ENCODE measurements at places on chromosomes 3 and 15.

DNA sequence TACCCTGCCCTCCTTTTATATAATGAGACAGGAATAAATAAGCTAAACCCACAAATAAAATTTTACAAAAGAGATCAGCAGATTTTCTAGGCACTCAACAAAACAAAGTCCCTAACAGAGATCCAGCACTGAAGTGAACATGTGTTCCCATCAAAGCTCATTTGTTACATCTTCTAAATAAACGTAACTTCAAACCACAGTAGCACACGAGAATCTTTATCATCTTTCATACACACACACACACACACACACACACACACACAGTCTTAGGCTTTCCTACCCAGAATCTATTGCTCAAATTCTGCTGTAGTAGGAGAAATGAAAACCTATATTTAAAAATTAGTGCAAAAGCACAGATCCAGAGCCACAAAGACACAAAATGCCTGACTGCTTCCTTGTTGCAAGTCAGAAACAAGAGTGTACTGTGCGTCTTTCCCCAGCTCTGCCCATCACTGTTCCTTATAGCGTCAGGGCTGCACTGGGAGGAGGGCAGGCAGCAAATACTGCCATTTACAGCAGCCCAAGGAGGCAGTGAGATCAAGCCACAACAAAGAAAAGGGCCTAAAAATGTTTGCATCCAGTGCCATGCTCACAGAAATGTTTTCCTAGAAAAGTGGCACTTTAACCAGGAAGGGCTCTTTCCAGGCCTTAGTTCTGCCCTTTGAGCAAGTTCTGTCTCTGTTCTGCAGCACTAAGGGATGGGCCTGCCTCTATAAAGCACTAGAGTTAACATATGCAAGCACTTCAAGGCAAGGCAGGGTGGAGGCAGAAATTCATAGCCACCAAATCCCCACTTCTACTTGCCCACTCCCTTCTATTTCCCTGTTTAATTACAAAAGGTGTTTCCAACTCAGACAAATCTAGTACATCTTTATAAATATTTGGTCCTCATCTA lies 6.0 kb downstream of the IP6K1 start:
- DNase-seq: no peak

GRCh38 chr3:153614563-153614962 lies 452.5 kb downstream of the RAP2B start:
- DNase-seq: no peak

GRCh38 chr3:123652342-123652984 lies 67.6 kb upstream of the HACD2 start:
- peak; percentile 62 for DNase-seq

DNA sequence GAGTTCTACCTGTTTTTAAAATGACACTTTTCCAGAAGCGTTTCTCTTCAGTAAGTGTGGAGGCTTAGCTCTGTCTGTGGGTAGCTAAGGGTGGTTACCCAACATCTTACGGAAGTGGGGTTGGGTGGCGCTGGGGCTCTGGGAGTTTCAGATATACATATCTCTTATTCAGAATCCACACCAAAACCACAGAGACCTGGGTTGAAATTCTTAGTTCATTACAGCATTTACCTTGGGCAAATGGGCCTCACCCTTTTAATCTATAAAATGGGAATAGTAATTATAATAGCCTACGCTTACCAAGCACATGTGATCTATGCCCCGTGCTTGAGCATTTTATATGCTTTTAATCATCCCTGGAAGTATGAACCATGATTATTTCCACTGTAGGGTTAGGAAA lies 9.4 kb downstream of the PTPRG start:
- no peak for DNase-seq

DNA sequence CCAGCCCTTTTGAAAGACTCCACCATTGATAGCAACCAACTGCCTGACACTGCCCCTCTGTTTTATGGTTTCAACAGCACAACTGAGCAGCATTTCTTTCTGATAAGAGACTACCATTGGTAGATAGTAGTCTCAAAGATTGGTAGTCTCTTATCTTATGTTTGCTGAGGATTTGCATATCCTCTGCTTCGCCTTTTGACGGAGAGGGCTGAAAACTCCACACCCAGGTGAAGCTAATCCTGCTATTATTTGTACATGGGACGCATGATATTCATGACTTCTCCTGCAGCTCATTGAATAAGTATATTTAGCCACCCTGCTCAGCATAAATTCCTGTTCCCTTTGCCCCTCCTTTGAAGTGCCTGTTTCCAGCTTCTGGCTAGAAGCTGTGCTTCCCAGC lies 119.4 kb upstream of the STRIT1 start:
- DNase-seq: no peak

DNA sequence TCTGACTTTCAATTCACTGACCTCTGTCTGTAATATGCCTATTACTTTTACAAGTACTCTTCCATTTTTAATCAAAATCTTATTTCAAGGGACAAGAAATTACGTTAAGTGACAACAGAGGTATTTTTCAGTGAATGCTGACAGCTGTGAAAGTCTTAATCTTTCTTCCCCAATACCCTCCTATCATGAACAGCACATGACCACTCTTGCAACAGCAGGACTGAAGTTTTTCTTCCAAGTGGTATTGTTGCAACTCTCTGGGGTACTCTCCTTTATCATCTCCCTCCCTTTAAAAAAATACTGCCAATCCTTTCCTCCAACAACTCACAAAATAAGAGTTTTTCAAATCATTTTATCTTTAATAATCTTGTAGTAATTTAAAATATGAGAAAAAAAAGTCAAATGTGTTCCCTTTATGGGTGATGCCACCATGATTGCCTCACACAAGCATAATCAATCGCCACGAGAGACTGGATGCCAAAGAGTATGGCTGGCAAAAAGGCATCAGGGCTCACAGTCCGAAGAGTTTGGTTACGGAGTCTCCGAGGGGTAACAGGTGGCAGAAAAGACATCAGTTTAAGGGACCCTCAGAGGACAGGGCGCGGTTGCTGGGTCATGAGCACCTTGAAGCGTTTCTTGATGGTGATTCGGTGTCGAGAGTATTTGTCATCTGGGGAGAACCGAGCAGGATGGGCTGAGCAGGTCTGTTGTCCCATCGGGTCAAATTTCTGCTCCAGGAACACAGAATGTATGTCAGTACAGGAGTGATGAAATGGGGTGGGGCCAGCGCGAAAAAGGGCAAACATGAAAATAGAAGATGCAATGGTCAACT lies 1.3 kb downstream of the NOP10 start:
- no peak for DNase-seq

GRCh38 chr15:60391722-60392315 lies 6.0 kb downstream of the ANXA2 start:
- DNase-seq: no peak

- no peak for DNase-seq
Measured at GRCh38 chr3:46057716-46058115, 30.4 kb upstream of the XCR1 start.

DNA sequence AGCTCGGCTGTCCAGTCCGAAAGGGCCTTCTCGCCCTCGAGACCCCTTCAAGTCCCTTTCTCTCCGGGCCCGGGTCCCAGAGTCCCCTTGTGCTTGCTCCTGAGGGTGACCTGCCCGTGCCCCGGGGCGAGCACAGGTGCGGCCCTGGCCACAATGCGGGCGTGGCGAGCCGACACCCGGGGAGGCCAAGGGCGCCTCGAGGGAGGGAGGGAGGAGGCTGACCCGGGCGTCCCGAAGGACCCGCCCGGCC lies 810 bp upstream of the MEF2A start:
- DNase-seq: no peak

DNA sequence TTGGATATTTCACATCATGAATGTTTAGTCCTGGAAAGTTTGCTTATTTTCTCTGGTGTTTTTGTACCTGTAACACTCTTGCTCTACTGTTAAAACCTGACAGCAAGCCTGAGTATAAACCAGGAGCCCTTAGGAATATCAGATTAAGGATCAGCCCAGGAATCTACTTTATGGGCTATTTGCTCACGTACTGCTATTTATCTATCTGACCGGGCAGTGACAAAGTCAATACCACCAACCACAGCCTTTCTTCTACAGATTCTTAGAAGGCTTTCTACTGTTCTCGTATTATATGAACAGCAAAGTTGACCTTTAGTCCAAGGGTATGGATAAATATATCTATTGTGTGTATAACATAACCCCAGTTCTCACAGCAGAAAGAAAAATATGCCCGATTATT lies 521.2 kb downstream of the RBMS3 start:
- no peak for DNase-seq

- no peak for DNase-seq
Measured at GRCh38 chr3:197963019-197963637, 3.1 kb downstream of the LMLN start.

GRCh38 chr15:80801891-80802680 lies 22.9 kb downstream of the CEMIP start:
- no peak for DNase-seq

DNA sequence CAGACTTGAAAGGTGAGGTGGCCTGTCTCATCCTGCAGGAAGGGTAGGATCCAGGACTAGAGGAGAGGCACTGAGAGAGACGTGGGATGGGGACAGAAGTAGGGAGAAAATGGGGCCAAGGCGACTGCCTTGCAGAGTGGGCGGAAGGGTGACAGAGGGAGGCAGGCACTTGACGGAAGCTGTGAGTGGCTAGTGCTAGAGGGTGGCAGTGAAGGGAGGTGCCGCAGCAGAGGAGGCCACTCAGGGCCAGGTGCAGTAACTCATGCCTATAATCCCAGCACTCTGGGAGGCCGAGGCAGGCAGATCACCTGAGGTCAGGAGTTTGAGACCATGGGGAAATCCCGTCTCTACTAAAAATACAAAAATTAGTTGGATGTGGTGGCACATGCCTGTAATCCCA lies 7.3 kb downstream of the CCDC33 start:
- no peak for DNase-seq

GRCh38 chr3:37768107-37768809 lies 93.4 kb upstream of the CTDSPL start:
- DNase-seq: no peak

DNA sequence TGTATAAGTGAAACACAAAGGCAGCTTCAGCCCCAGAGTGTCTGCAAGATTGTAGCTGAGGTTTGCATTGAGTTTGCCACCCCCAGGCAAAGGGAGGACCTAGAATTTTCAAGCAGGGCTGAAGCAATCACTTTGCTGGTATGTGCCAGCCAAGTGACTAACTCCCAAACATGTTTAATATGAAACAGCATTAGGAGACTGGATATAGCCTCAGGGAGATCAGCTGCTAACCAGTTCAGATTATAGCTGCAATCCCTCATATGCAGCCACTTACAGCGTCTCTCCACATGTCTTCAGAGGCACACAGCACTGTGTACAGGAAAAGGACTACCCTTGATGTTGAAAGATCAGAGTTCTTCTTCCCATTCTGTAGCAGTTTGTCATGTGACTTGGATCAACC lies 38.4 kb upstream of the PPP2R3A start:
- no peak for DNase-seq

DNA sequence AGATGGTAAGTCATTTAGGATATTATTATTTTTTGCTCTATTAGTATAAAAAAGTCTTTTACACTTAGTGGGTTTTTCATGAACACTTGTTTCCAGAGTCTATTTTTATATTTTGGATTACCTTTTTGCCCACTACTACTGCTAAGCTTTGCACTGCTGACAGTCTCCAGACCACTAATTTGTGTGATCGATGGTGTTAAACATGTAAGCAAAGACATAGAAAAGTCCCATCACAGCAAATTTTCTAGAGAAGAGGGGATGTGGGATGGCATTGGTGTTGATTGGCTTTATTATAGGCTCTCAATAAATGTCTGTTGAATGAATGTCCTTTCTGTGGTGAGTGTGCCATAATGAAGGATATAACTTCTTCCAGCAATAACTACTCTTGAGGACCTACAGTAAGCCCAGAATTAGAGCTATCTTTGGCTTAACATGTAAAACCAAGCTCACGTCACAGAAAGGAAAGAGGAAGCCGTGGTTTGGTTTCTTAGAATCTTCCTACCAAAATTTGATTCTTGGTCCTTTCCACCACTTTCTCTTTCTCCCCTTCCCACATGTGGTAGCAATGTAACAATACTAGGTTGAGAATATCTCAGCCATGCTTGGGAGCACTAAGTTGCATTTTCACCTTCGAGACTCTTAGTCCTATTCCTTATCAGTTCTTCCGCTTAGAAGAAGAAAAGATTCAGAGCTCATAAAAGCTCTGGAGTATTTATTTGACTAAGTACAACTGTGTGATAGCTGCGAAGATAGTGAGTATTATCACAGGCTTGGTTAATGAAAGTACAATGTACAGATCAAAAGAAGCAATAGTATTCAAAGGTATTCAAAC lies 90.6 kb upstream of the UMPS start:
- no peak for DNase-seq

DNA sequence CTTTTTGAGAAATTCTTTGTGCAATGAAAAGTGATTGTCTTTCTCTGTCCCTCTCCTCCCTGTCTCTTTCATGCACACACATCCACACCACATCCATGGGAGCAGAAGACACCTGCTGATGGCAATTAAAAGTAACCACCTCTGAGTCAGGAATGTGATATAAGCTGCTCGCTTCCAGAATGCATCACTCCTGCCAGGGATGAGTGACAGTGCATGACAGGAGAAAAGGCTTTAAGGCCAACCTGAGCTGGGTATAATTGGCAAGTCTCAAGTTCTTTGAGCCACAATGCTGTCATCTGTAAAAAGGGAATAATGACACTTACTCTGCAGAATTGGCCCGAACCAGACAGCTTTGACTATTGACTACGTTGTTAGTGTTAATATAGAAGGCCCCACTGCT lies 59.6 kb downstream of the UBP1 start:
- no peak for DNase-seq

- DNase-seq: no peak
Measured at GRCh38 chr3:184467171-184467570, 87.3 kb downstream of the CHRD start.

- no peak for DNase-seq
Measured at GRCh38 chr3:175526609-175527280, 667.6 kb downstream of the NAALADL2 start.

GRCh38 chr3:62636235-62636826 lies 238.9 kb downstream of the CADPS start:
- no peak for DNase-seq

GRCh38 chr3:186352369-186352768 lies 9.7 kb downstream of the DGKG start:
- no peak for DNase-seq

GRCh38 chr3:55585856-55586255 lies 98.8 kb upstream of the WNT5A start:
- no peak for DNase-seq

DNA sequence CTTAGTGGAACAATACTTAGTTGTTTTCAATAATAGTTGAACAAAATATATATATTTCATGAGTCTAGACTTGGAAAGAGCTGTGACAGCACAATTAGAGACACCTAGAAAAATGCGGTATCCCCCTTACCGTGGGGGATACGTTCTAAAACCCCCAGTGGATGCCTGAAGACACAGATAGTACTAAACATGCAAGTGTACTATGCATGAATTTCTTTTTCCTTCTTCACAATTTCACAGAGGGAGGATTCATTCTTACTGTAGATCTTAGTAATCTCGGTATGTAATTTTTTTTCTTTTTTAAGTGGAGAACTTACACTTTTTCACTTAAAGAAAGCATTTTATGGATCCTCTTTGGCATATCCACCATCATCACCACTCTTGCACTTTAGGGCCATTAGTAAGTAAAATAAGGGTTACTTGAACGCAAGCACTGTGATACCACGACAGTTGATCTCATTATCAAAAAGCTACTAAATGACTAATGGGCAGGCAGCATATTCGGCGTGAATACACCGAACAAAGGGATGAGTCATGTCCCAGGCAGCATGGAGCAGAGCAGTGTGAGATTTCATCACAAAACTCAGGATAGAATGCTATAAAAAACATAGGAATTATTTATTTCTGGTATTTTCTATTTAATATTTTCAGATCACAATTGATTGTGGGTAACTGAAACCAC lies 72.3 kb upstream of the ZNF280D start:
- no peak for DNase-seq

GRCh38 chr3:153163756-153164550 lies 1.9 kb downstream of the RAP2B start:
- no peak for DNase-seq
